ENCODE measurements at places on chromosomes 7 and 10.

GRCh38 chr10:52213321-52213752 lies 100.7 kb upstream of the DKK1 start:
- no peak for DNase-seq

GRCh38 chr7:138303230-138304070 lies 156.6 kb upstream of the TRIM24 start:
- DNase-seq = no peak

- DNase-seq = no peak
These were observed 58.9 kb downstream of the PIP4K2A start for GRCh38 chr10:22655312-22655981.

GRCh38 chr10:109944613-109945012 lies 21.3 kb upstream of the XPNPEP1 start:
- DNase-seq = no peak

- DNase-seq = no peak
These were observed 72.3 kb downstream of the AMPH start for GRCh38 chr7:38558761-38559345.

GRCh38 chr7:36191292-36191920 lies 38.4 kb downstream of the EEPD1 start:
- no peak for DNase-seq

DNA sequence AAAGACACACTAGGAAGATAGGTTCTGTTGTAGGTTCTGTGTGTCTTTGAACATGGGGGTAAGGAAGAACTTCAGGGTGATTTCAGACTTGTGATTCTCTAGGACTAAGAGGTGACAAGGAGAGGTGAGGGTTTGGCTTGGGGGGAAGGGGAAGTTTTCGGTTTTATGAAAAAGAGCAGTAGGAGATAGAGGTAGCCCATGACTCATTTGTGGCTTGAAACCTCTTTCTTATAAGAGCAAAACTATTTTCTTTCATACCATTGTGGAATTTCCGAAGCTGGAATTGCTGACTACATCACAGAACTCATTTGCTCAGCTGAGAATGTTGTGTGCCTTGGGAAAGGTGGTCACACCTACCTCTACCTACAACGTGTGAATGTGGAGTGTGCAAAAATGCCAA lies 39.6 kb upstream of the IKZF1 start:
- no peak for DNase-seq

- no peak for DNase-seq
These were observed 58.3 kb upstream of the PPP1R3C start for GRCh38 chr10:91690996-91691676.

- no peak for DNase-seq
These were observed 216.8 kb upstream of the KLF6 start for GRCh38 chr10:4001811-4002210.

- no peak for DNase-seq
These were observed 41.5 kb upstream of the PLEKHA1 start for GRCh38 chr10:122333037-122333436.

- DNase-seq = no peak
These were observed 2.4 kb downstream of the CHST12 start for GRCh38 chr7:2405601-2406345.

DNA sequence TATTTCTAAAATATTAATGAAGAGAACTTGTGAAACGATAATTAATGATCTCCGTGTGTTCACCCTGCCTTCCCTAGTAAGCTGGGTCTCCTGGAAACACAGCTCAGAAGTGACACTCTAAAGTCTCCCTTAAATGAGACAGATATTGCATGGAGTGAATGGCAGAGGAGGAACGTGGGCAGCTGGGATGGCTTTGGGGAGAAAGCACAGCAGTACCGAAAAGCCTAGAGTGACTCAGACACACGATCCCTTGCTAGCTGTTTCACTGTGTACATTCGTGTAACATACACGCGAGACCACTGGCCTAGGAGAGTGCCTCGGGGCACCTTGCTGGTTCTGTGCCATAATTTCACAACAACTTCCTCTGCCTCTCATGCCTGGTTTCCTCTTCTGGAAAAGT lies 199.9 kb upstream of the TCERG1L start:
- DNase-seq = no peak

GRCh38 chr7:124031919-124032318 lies 948 bp downstream of the TMEM229A start:
- no peak for DNase-seq

GRCh38 chr7:112449353-112449752 lies 907 bp upstream of the IFRD1 start:
- DNase-seq = no peak

GRCh38 chr7:11591055-11591633 lies 240.9 kb downstream of the THSD7A start:
- DNase-seq = no peak

DNA sequence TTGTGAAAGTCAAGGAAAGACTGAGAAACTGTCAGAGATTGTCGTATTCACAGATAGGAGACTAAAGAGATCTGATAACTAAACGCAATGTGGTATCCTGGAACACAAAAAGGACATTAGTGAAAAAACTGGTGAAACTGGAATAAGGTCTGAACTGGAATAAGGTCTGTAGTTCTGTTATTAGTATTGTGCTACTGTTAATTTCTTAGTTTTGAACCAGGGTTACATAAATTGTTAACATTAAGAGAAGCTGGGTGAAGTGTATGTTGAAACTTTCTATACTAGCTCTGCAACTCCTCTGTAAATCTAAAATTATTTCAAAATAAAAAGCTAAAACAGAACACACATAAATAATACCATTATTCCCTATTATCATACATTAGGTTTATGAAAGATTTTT lies 3.4 kb upstream of the NT5C2 start:
- DNase-seq = no peak

DNA sequence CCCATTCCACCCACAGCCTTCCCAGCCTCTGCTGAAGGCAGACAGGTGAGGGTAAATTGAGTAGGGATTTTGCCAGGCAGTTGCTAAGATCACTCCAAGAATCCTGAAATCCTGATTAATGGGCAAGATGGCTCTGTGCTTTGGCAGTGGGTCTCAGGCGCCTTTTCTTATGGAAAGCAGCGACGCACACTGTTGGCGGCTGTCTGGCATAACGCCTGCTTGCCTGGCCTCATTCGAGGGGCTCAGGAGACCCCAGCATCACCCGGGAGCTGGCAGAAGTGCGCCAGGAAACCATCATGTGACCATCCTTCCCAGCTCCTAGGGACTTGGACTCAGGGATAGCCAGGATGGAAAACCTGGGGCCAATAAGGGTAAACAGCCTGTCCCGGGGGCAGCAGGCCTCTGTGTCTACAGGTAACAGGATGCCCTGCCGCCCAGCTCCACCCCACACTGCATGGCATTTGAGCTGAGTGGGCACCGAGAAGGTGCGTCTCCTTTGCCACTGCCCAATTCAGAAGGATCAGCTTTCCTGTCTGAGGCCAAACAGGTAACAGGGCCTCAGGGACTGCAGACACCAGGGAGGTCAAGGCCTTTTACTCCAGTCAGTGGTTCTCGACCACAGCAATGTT lies 98.6 kb downstream of the FAM53B start:
- DNase-seq = no peak

DNA sequence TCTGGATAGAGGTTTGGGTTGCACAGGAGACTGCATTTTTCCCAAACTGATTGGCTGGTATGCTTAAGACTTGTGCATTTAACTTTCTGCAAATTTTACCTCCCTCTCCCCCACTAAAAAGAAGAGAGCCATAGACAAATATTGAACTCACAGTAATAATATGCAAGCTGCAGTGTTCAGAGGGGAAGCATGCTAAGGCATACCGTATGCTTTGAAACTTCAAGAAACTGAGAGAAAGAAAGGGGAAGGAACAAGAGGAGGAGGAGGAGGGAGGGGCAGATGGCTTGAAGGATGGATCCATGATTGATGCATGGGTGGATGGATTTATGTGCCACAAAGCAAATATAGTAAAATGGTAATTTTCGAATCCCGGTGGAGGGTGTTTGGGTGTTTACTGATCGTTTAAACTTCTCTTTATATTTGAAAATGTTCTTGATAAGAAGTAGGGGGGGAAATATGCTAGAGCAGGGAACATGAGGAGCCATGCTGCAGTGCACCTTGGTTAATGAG lies 7.8 kb upstream of the KLF6 start:
- no peak for DNase-seq

GRCh38 chr10:10462151-10462941 lies 555.3 kb upstream of the CELF2 start:
- DNase-seq = no peak

- DNase-seq = no peak
These were observed 139.6 kb downstream of the PTPN20 start for GRCh38 chr10:47050618-47051455.

- DNase-seq = no peak
These were observed 249.2 kb downstream of the SFMBT2 start for GRCh38 chr10:7161484-7162250.

DNA sequence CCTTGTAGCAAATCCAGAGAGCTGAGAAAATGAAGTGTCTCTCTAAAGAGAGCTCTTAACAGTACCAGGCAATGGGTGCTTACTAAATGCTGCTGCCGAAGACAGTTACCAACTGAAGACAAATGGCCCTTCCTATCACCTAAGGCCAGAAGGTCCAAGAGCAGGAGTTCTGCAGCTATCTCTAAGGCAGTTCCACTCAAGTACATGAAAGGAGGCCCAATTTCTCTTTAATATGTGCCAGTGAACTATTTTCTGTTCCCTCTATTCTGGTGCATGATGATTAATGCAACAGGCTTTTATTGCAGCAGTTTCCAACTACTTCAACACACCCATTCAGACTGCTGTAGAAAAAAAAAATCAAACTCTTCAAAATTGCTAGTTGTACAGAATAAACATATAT lies 122.5 kb downstream of the SLC25A13 start:
- DNase-seq = no peak

DNA sequence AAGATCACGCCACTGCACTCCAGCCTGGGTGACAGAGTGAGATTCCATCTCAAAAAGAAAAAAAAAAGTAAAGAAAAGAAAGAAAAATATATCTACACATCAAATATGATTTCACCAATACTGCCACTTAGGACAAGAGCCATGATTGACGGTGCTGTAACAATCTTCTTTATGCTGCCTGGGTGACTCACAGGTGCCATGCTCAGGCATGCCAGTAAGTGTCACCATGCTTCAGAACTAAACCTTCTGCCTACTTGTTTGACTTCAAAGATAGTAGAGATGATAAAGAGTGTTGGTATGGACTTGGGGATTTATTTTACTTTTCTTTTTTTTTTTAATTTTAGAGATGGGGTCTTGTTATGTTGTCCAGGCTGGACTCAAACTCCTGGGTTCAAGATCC lies 33.6 kb upstream of the DNMBP start:
- DNase-seq = no peak

DNA sequence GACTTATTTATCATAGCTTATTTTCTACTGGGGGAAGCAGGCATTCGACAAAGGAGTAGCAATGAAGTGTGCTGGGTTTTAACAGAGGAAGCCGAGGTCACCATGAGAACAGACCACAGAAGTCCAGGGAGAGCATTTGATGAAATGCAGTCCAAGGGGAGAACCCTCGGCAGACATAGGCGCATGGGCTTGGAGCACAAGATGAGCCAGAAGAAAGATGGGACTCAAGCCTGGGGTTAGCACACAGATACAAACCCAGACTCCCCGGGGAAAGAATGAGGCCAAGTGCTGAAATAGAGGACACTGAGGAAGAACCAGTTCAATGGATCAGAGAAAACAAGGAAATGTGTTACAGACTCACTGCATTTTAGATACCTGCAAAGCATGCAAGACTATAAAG lies 209.5 kb downstream of the FAM107B start:
- no peak for DNase-seq

- no peak for DNase-seq
These were observed 699.1 kb downstream of the SUGCT start for GRCh38 chr7:40833888-40834234.

DNA sequence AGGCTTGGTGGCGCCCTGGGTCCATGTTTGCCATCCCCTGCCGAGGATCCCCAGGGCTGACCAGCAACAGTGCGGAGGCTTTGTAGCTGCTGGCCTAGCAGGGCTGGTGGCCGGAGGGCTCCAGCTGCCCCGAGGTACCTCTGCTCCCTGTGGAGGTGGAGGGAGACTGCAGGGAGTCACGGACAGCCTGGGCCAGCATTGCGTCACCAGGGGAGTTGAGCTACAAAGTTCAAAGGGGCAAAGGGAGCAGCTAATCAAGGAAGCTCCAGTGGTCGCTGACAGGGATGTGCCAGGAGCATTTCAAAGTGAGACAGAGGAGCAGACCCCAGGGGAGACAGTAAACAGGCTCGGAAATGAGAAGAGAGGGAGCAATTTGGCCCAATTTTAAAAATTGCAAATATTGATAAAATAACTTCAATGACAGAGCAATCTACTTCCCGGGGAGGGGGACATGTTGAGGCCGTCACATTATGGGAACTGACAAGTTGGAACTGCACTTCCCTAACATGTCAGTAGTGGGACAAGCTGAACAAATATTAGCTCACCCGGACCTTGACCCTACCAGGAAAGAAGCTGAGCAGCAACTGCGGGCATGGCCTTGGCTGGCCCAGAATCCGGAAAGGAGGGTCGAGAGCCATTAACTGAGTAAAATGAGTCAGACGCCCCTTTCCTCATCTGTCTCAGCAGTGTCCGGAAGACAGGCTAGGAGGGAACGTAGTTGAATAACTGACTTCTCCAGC lies 39.4 kb downstream of the BTBD16 start:
- peak; percentile 87 for DNase-seq

GRCh38 chr7:2707481-2707880 lies 19.5 kb downstream of the AMZ1 start:
- no peak for DNase-seq

DNA sequence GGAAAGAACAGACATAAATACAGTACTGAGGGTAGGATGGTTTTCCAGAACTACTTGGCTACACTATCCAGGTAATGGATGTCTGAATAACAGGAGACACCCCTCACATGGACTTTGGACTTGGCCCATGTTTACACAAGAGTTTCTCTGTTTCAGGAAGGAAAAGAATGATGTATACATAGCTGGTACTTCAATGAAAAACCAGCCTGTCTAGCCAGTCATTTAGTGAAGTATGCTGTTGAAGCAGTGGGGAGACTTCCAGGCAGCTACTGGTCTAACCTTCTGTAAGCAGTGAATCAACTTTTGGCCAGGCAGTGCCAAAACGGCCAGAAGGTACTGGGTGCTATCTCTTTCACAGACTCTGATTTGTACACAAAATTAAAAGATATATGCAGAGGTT lies 135.0 kb downstream of the MBL2 start:
- DNase-seq = no peak

- DNase-seq = no peak
These were observed 199.0 kb downstream of the PPP1R9A start for GRCh38 chr7:95106401-95106800.

DNA sequence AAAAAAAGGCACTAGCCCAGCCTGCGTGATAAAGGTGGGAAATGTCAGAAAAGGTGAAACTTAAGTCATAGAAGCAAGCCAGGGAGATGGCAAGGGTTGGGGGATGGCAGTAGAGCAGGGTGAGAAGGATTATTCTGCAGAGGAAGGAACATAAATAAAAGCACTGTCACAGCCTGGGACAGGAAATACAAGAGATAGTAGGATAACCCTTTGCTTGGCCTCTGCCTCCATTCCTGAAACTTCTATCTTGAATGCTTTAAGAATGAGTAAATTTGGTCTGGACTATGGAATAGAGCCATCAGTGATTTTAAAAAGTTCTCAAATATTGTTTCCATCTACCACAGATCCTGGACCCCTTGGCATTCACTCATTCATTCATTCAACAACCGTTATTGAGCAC lies 50.0 kb downstream of the ABCC2 start:
- no peak for DNase-seq

GRCh38 chr7:132666774-132667172 lies 90.5 kb upstream of the PLXNA4 start:
- DNase-seq = no peak

Measured in brain pericyte (primary cell).